CD4-positive, alpha-beta memory T cell (primary cell): ENCODE measurements at places on chromosomes 6 and 20. TPM values are rescaled to one million over a fixed set of nuclear protein-coding genes. Genes with fewer than 3 reads are reported as not detected.

DNA sequence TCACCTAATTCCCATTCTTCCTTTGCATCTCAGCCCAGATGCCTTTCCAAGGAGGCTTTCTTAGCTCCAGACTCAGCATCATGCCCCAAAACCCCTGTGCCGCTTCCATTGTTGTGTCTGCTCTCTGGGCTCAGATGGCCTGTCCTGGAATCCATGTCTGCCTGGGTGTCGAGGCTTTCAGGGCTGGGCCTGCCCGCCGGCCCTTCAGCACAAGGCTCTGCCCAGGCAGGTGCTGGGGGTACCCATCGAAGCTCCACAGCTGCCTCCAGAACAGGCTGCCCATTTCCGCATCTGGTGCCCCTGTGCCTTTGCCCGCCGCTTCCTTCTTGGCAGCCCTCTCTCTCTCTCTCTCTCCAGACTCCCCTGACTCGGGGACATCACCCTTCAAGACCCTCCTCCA is 1.2 kb downstream of the CPXM1 start:
- no peak for DNase-seq

- DNase-seq, result no peak
These were observed 139.8 kb downstream of the ANKRD60 start for GRCh38 chr20:58088625-58089024.

DNA sequence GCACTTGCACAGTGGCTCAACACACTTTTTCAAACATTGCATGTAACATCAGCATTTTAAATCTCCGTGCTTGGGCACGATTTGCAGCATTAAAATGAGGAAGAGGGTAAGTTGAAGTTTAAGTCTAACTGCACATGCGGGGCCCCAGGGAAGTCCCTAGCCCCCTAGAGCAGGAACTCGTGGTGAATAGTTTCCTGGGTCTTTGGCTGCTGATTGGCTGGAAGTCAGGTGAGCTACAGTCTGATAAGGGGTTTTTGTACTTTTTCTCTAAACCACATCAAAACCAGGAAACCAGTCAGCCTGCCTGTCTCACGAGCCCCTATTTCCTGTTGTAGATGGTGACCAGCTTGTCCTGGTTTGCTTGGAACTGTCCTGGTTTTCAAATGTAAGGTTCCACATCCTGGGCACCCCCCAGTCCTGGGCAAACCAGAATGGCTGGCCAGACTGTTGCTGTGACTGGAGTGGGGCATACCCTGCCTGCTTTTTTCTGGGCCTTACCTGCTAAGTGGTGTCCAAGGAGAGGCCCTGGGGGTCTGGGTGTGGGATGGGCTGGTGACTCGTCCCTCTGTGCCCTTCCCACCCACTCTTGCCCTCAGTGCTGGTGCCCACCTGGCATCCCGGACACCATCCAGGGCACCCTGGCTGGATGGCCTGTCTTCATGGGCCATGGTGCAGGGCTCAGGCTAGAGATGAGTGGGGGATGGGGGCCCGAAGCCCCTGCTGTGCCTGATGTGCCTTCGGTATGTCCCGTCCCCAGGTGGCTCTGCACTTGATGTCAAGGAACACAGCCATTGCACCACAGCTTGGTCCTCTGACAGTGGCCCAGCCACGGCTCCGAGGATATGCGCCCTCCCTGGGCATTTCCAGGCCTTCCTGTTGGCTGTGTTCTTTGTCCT is 31.8 kb downstream of the SUN5 start:
- peak; percentile 96 for DNase-seq

GRCh38 chr20:48283470-48284110 is 498.3 kb upstream of the SULF2 start:
- DNase-seq, result no peak

DNA sequence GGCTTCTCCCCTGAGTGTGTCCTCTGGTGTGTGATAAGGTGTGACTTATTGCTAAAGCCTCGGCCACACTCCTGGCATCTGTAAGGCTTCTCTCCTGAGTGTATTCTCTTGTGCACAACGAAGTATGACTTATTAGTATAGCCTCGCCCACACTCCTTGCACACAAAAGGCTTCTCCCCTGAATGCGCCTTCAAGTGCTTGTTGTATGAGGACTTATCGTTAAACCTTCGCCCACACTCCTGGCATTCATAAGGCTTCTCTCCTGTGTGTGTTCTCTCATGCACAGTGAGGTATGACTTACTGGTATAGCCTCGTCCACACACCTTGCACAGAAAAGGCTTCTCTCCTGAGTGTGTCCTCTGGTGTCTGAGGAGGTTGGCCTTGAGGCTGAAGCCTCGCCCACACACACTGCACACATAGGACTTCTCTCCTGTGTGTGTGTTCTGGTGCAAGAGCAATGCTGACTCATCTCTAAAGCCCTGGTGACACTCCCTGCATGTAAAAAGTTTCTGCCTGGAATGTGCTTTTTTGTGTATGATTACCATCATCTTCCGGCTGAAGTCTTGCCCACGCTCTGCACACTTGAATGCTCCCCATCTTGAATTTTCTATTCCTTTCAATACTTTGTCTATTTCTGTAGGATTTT is 20.4 kb downstream of the ZNF337 start:
- DNase-seq, result no peak

GRCh38 chr20:31927627-31928159 is 24.2 kb downstream of the PDRG1 start:
- no peak for DNase-seq

DNA sequence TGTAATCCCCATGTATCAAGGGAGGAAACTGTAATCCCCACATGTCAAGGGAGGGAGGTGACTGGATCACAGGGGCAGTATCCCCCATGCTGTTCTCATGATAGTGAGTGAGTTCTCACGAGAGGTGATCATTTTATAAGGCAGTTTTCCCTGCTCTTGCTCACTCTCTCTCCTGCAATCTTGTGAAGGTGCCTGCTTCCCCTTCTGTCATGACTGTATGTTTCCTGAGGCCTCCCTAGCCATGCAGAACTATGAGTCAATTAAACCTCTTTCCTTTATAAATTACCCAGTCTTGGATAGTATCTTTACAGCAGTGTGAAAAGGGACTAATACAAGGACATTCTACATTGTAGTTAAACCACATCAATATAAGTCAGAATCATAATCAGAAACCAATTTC is 112.4 kb downstream of the BTBD9 start:
- DNase-seq, result no peak

DNA sequence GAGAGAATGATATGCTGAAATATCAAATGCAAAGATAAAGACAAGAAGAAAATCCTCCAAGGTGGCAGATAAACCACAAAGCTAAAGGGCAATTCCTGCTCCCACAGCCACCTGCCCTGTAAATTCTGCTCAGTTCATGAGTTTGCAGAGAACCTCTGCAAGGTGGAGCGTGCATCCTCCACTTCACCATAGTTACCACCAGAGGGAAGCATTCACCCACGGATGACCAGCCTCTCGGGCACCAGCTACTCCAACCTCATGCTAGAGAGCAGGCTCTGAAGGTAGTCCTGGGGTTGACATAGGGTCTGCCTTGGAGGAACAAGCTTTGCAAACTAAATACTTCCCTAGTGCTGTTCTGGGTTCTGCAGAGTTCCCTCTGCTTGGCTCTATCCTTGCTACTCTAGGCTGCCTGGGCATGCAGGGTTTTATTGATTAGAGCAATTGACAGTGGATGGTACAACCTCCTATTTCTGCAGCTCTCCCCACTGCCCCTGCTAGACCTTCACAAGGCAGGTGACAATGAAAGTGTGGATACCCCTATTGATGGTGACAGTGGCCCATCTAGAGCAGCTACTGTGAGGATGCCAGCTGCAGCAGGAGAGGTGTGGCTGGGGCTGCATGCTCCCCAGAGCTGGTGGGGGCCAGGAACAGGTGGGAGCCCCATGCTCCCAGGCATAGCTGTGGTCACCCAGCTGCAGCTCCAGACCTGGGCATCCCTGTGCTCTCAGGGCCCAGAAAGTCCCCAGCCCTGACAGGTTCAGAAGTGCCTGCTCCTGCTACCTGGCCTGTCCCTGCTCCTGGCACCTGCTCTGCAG is 51.1 kb downstream of the GGTLC1 start:
- peak; percentile 67 for DNase-seq

- DNase-seq, result no peak
These were observed 9.6 kb upstream of the LY6G5C start for GRCh38 chr6:31690231-31691077.

GRCh38 chr6:158595223-158595622 is 35.3 kb downstream of the TMEM181 start:
- DNase-seq, result peak; percentile 26

GRCh38 chr20:11929947-11930346 is 12.3 kb downstream of the BTBD3 start:
- no peak for DNase-seq

GRCh38 chr6:14004258-14004657 is 79.5 kb downstream of the RNF182 start:
- DNase-seq, result no peak

- DNase-seq, result no peak
These were observed 46.4 kb upstream of the NT5E start for GRCh38 chr6:85403331-85404015.

- DNase-seq, result no peak
These were observed 11.8 kb upstream of the GSTA1 start for GRCh38 chr6:52815167-52816092.

Gene DEK
- polyA plus RNA-seq, result 91.4 TPM

Gene PPP1R18
- polyA plus RNA-seq, result 117 TPM

Gene LCA5
- 0.06 TPM for polyA plus RNA-seq
